NCI-H2081 treated with DMSO at 0.1 percent for 48 hours (cell line): ENCODE measurements at places on chromosomes 7 and 10.

DNA sequence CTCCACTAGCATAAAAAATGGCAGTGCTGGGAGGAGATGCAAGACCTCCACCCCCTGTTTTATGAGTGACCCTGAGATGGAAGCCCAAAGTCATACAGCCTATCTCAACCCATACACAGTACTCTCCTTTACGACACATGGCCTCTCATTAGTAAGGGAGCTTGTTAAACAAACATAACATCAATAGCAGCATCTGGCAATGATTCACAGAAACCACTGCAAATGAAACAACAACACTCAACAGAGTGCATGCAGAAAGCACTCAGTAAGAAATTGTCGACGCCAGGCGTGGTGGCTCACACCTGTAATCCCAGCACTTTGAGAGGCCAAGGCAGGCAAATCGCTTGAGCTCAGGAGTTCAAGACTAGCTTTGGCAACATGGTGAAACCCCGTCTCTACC, 27.5 kb upstream of the FIGNL1 start:
- DNase-seq: peak; percentile 29

DNA sequence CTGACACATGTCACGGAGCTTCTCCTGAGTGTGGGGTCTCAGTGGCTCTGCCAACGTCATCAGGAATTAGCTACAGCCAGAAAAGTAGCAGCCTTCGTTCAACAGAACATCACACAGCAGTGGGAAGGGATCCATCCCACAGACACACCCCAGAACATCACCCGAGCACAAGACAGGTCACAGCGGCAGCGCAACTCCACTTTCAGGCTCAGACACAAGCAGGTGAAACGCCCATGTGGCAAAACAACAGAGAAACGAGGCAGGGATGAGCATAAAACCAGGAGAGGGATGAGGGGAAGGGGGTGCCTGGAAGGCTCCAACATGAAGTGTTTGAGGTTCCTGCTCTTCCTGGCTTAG, 44.8 kb downstream of the CAMK2B start:
- no peak for DNase-seq

GRCh38 chr10:44343843-44344242, 41.1 kb downstream of the CXCL12 start:
- DNase-seq: no peak

DNA sequence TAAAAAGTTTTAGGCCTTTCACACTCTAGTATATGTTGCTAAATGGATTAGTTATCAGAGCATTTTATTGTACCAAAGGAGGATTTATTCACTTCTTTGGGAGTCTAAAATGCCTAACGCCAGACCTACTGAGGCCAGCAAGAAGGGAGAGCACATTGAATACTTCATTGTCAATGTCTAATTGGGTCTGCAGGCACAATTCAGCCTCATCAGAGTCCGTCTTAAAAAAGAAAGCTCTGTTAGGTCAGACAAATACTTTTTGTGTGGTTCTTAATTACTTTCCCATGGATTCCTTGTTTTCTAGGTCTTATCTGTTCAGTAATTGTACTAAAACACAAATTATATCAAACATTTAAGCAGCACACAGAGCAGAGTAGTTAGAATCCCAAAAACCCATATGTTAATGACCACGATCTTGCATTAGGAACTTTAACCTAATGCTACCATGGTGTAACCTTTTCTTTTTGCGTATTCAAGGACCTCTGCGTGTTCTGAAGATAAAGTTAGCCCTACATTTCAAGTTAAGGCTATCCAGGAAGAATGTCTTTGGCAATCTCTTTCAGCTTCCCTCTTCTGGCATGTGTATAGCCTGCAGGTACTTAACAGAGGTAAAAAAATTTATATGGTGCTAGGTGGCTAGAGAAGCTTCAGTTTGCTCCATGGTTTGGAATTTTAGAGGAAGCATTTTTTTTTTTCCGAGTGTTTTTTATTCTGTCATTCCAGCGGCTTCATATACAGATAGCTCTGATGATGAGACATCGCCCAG, 45.7 kb upstream of the STRIP2 start:
- DNase-seq: no peak

DNA sequence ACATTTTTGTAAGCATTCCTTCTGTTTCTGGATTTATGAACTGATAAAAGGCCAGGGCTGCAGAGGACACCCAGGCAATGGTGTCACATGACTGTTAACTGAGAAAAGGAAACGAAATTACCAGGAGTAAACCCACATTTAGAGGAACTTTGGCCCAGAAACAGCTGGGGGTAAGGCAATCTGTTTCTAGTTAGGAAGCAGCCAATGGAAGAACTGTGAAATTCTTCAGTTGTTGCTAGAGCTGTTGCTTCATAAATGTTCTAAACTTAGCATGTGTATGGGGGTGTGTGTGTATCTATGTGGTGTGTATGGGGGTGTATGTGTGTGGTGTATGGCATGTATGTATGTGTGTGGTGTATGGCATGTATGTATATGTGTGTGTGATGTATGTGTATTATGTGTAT, 11.8 kb upstream of the PDCD4 start:
- no peak for DNase-seq

- DNase-seq: peak; percentile 7
Measured at GRCh38 chr10:91340613-91341362, 69.4 kb upstream of the HECTD2 start.

- DNase-seq: no peak
Measured at GRCh38 chr10:6490614-6491013, 89.5 kb downstream of the PRKCQ start.

GRCh38 chr10:26243351-26243720, 26.8 kb downstream of the GAD2 start:
- no peak for DNase-seq

GRCh38 chr10:119498889-119499676, 43.4 kb downstream of the RGS10 start:
- DNase-seq: no peak

DNA sequence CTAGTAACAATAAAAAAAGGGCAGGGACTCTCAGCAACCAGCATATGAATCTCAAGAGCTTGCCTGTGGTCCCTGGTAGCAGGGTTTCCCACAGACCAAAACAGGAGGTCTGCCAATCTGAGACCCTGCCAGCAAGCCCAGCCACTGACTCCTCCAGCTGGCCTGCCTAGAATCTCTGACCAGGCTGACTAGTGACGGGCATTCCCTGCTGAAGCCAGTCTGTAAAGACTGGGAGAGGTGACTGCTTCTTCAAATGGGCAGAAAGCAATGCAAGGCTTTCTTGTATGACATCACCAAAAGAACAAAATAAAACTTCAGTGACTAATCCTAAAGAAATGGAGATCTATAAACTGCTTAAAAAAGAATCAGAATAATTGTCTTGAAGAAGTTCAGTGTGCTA, 249.4 kb downstream of the TCF7L2 start:
- DNase-seq: no peak

GRCh38 chr10:91077549-91078071, 142.9 kb upstream of the PCGF5 start:
- peak; percentile 11 for DNase-seq

DNA sequence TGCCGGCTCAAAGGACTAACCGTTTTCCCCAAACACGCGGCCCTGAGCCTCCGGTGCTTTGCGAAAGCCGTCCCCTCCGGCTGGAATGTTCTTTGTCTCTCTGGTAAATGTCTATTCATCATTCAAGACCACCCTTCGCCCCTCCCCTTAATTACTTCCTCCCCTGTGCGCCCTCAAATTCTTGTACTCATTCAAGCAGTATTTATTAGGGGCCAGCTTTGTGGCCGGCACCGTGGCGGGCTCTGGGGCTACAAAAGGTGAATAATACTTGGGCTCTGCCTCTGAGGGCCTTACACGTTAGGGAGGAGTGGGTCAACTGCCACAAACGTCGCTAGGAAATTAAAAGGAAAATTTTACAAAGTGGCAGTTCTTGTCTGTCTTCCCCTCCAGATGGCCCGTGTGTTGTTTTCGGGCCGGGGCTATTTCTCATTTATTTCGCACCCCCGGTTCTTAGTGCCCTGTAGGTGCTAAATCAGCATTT, 1.5 kb upstream of the MEST start:
- DNase-seq: no peak

GRCh38 chr10:60397792-60398191, 8.1 kb upstream of the ANK3 start:
- DNase-seq: no peak

- DNase-seq: no peak
Measured at GRCh38 chr7:74325210-74325565, 36.0 kb downstream of the CLIP2 start.

- DNase-seq: no peak
Measured at GRCh38 chr7:111229916-111230315, 139.0 kb downstream of the LRRN3 start.

DNA sequence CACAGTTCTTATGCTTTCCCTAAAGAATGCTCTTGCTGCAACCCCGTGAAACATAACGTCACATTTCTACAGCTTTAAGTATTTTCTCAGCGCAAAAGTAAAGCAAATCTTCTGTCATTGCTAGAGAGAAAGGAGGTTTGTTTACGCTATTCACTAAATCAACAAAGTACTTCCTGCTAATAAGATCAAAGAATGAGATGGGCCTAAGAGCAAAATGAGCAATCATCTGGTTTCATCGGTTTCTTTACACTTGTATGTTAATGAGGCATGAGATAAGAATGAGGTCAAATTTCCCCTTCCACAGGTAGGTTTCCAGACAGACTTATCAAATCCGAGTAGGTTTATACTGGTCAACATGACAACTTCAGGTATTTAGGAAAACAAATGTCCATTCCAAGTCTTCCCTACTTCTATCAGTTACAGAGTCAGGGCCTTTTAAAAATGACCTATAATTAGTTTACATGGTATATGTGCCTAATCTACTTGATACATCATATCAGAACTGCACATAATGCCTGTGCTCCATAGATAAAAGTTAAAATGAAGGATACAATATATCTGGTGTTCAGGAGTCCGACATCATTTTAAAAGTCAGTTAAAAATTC, 8.4 kb downstream of the USP6NL start:
- DNase-seq: no peak

GRCh38 chr10:103849212-103849877, 6.0 kb downstream of the SH3PXD2A start:
- DNase-seq: no peak

- DNase-seq: no peak
Measured at GRCh38 chr10:2949948-2950354, 117.4 kb upstream of the PFKP start.

DNA sequence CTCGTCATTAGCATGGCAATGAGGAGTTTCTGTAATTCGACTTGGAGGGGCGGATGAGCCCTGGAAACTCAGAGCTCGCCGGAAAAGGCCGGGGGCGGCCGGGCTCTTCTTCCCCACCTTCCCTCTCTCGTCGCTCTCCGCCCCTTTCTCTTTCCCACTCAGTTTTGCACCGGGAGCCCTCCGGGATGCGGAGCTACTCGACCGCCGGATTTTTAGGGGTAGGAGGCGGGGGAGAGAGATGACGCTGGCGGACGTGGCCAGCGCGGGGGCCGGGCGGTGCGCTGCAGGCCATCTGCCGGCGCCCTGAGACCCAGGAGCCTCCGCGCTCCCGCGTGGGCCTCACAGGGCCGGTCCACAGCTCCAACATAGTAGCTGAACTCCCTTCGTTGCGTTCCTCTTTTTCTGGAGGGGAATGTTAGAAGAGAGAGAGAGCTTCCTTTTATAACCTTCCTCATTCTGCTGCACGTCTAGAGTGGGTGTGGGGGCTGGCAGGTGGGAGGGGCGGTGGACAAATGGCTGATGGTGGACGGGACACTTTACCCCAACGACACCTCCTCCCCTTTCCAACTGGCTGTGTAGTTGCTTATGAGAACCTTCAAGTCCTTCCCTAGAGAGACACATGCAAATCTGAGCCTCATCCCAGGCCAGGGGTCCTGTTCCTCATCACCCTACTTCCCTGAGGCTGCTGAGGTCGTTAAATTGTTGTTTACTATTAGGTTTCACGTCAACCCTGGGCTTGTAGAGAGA, 1.1 kb upstream of the HOXA1 start:
- DNase-seq: no peak

DNA sequence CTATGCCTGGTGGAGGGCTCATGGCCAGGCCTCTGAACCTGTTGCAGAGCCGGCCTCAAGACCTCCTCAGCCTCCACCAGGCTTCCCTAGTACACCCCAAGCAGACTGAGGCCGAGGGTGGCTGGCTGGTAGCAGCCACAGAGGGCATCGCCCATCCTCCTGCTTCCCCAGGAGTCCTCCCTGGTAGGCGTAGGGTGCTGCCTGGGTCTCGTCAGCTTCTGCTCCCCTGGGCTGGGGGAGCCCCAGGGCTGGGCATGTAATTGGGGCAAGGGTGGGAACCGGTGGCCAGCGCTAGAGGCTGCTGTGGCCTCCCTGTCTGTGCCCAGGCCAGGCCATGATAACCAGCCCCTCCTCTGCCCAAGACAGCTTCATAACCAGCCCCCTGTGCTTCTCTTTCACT, 32.6 kb downstream of the TBATA start:
- DNase-seq: no peak

DNA sequence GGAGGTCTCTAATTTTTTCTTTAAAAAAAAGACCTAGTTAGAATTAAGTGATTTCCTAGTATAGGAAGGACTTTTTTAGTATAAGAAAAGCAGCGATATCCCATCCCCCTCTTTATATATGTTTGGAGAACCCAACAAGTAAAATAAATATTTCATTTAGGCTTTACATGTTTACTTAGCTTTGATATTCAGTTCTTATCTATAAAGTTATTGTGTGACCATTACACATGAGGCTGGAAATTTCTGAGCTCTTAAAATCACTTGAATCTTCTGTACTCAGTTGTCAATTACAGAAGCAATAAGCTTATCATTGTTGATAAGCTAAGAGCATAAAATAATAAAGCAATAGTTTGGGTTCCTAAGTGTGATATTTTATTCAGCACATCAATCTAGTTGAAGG, 89.7 kb downstream of the AASS start:
- no peak for DNase-seq

GRCh38 chr7:15515252-15515651, 46.6 kb downstream of the AGMO start:
- DNase-seq: no peak

DNA sequence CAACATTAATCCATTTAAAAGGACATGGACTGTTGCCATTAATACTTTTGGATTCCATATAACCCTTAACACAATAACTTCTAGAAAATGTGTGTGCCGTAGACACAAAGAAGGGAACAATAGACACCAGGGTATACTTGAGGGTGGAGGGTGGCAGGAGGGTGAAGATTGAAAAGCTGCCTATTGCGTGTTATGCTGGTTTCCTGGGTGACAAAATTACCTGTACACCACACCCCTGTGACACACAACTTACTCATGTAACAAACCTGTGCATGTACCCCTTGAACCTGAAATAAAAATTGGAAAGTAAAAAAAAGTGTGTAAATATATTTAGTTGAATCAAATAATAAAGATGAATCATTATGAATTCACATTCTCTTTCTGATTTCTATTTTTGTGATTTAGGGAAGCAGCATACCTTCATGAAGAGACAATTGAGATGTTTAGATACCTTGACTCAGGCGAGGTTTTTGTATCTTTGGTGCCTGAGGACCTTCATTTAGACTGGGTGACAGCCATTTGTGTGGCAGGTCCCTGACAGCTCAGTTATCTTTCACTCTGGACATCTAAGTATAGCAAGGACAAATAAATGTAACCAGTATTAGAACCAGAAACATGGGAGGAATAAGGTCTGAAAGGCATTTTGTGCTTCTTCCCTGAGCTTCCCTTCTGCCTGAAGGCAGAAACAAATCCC, 28.7 kb downstream of the GIMAP8 start:
- no peak for DNase-seq
